Activated T-cell treated with anti-CD3 and anti-CD28 coated beads, Interleukin-2, amount 50 U/mL, for 72 hours (primary cell): ENCODE measurements at places on chromosomes 3 and 15. TPM values are rescaled to one million over a fixed set of nuclear protein-coding genes. Genes with fewer than 3 reads are reported as not detected.

Gene SPSB4
- total RNA-seq, result not detected

Gene CLEC3B
- total RNA-seq, result 0.25 TPM

Gene CD96
- total RNA-seq, result 99.6 TPM

Gene SPINT1
- total RNA-seq, result 19.4 TPM

Gene ZNF860
- total RNA-seq, result not detected

Gene ALDH1L1
- total RNA-seq, result 0.21 TPM

Gene CISH
- total RNA-seq, result 271 TPM

Gene ISG20
- 102 TPM for total RNA-seq

Gene C3orf49
- not detected for total RNA-seq

Gene HLTF
- 28.0 TPM for total RNA-seq

Gene ZNF639
- total RNA-seq, result 36.1 TPM

Gene DNAJA4
- 36.4 TPM for total RNA-seq

Gene HIGD2B
- total RNA-seq, result 0.22 TPM

Gene ADAMTS7
- total RNA-seq, result 1.5 TPM

Gene INKA1
- 1.5 TPM for total RNA-seq

Gene OR5K2
- not detected for total RNA-seq

- peak; percentile 26 for DNase-seq
Measured at GRCh38 chr3:192851821-192852372, 65.8 kb downstream of the MB21D2 start.

- DNase-seq, result no peak
Measured at GRCh38 chr15:52653431-52653964, 25.7 kb downstream of the ATOSA start.

GRCh38 chr15:88031461-88031860, 225.1 kb downstream of the NTRK3 start:
- no peak for DNase-seq

GRCh38 chr3:13474021-13474420, 6.1 kb upstream of the HDAC11 start:
- no peak for DNase-seq

DNA sequence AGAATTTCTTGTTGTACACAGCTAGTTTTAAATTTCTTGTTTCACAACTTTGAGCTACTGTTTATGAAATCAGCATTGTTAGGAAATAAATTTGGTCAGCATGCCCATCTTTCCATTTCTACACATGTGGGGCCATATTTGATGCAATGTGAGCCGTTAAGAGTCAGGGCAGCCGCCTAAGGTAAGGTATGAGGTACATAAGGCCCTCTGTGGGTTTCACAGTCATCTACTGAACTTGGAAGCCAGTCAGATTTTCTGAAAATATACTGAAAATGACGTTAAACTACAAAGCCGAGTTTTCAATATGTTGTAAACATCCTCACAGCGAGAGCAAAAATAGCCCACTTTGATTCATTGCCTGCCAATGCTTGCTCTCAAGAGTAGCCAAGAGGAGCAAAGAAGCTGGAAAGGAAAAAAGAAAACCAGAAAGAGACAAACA, 94.7 kb upstream of the PDZRN3 start:
- no peak for DNase-seq

GRCh38 chr15:49187549-49188245, 17.6 kb downstream of the GALK2 start:
- DNase-seq, result no peak

- DNase-seq, result no peak
Measured at GRCh38 chr15:63243101-63243500, 34.3 kb upstream of the APH1B start.

DNA sequence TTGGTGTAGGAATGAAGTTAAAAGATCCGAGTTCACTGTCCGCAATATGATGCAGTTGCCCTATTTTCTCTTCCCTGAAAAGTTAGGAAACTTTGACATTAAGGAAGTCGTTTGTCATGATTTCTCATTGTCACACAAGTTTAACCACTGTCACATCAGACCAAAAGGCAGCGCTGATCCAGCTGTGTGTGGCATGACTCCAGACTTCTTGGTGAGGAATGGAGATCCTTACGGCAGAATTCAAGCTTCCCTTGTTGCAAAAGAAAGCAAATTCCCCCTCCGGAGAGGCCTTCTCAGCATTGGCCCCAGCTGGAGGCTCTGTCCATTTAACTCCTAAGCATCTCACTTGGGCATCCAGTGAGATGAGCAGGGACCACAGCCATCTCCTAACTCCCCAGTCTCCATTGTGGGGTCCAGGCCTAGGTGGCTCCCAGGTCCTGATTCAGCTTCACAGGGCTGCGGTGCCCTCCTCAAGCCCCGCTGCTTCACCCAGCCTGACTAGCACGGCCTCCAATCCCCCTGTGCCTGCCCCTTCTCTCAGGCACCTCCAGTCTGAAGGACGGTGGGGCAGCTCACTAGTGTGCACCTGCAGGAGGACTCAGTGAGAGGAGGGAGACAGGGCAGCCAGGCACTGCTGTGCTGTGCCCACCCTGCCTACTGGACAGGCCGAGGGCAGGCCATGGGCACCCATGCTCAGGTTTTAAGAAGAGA, 159.5 kb downstream of the CHSY1 start:
- DNase-seq, result no peak

GRCh38 chr3:29764041-29764440, 483.2 kb downstream of the RBMS3 start:
- DNase-seq, result no peak

DNA sequence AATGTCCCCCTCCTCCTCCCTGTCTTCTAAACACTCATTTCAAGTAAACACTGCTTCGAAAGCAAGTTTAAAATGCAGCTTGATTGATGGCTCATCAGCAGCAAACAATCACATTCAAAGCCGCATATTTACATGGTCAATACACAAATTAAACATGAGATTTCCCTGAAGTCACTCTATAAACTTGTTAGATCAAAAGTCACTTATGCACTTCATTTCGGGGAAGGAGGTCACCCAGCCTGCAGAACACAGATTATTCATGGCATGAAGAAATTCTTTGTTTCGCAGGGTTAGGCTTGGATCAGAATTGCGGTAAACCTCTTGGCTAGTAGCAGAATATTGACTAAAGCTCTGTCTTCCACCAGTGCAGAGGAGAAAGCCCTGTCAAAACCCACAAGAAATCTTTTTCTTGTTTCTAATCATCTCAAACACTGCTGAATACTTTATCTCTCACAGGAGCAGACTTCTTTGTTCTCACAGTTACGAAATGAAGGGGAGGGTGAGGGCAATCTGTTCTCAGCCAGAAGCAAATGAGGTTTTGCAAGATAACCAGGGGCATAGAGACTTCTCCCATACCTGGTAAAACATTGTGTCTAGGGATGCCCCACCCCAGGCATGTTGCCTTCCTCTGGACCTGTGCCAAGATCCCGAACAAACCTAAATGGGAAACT, 133.3 kb upstream of the CHL1 start:
- no peak for DNase-seq

GRCh38 chr3:160612386-160613075, 47.2 kb upstream of the KPNA4 start:
- no peak for DNase-seq

- DNase-seq, result no peak
Measured at GRCh38 chr15:95327661-95328060, 1002.8 kb upstream of the NR2F2 start.

DNA sequence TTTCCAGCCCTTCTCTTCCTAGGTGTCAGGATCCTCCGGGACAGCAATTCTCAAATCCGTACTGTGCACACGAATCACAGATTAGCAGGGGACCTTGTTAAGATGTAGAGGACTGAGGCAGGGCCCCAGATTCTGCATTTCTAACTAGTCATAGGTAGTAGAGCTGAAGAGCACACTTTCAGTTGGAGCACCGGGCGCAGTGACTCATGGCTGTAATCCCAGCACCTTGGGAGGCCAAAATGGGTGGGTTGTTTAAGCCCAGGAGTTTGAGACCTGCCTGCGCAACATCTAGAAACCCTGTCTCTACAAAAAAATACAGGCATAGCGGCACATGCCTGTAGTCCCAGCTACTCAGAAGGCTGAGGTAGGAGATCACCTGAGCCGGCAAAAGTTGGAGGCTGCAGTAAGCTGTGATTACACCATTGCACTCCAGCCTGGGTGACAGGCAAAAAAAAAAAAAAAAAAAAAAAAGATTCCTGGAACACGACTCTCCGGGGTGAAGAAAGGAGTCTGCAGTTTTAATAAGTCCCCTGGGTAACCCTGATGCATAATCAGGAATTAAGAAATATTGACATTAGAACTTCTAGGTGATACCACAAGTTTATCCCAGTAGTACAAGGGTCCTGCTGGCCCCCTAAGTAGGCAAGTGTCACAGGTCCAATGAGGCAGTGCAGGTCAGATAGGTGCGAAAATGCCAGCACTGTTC, 21.4 kb upstream of the IGDCC3 start:
- DNase-seq, result no peak

GRCh38 chr3:155418407-155418806, 124.9 kb upstream of the STRIT1 start:
- DNase-seq, result no peak

DNA sequence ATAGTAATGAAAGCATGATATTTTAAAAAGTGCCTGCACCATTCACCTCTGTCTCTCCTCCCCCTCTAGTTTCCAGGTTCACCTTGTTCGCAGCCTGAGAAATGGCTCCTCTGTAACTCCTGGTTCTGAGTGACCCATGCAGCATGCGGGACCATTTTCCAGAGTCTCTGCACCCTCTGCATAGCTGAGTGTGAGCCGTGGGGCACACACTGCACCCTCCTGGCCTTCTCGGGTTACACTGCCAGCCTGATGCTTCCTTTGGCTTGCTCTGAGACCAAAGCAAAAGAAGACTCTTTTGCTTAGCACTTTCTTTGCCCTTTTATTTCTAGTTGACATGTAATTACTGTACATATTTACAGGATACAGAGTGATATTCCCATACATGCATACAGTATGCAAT, 287.3 kb downstream of the GABRG3 start:
- no peak for DNase-seq

GRCh38 chr15:84874981-84875699, 9.3 kb upstream of the SLC28A1 start:
- no peak for DNase-seq

DNA sequence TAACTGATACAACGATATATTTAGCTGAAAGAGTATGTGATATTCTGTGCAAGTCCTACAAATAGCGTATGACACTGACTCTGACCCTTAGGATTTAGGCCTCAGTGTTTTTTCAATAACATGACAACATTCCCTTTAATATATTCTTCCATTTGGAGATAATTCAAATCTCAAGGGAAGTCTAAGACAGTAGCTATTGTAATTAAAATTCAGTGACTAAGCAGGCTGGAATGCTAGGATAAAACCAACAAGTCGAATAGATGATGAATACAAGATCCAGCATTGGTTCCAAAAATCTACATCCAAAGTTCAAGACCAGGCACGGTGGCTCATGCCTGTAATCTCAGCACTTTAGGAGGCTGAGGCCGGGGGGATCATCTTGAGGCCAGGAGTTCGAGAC, 56.2 kb downstream of the QTRT2 start:
- DNase-seq, result no peak

GRCh38 chr15:57160823-57161560, 215.3 kb upstream of the CGNL1 start:
- DNase-seq, result no peak

- no peak for DNase-seq
Measured at GRCh38 chr3:105228696-105229095, 138.0 kb upstream of the ALCAM start.

DNA sequence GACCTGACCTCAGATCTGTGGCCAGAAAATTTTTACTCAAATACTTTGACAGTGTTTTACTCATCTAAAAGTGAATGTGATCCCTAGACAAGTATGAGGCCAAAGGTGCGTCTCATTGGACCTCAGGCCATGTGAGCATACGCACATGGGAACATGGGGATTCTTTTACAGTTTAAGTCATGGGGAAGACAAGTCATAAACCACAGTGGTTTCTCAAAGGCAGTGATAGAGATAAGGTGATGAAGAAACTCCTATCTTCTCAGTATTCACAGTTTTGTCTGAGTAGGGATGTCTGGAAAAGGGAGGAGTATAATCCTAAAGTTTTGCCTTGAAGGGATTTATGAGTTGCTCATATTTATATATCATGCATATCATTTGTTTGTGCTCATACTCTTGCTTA, 173.8 kb downstream of the FNDC3B start:
- peak; percentile 25 for DNase-seq

DNA sequence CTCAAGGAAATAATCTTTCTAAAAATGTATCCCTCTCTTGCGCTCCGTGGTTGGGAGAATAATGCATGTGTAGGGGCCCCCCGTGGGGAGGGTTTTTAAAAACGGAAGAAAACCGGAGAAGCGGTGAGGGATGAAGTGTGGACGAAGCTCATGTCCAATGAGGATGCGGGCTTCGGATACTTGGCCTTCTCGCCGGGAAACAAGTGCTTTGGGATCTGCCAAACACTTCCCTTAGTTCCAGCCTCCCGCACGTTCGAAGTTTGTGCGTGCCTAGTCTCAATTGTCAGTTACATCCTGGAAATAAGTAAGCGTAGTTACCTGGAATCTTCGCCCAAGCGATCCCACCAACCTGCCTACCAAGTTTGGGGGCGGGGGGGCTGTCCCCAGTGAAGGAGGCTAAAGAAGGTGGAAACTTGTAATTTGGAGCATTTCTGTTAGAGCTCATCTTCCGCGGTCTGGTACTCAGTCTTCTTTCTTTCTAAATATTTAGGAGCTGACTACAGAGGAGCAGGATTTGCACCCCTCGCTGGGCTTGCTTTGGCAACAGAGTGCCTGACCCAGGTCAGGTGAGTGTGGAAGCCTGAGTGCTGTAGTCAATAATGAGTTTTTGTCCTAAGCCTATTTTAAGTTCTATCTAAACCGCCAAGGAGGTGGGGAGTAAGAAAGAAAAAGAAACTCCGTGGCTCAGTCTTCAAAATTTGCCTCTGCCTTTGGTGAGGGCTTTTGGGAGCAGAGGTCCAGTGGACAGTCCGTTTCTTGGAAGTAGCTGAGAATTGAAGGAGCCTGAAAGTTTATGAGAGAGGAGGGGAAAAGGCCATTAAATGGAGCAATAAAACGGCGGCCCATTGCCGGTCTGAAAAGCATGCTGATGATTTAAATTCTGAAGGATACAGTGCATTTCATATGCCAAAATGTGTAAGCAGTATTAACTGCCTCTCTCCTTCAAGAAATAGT, 1.1 kb downstream of the ITPR1 start:
- no peak for DNase-seq

- DNase-seq, result no peak
Measured at GRCh38 chr15:32104061-32104995, 74.0 kb downstream of the CHRNA7 start.

- no peak for DNase-seq
Measured at GRCh38 chr15:48800811-48801455, 9.9 kb downstream of the CEP152 start.

- no peak for DNase-seq
Measured at GRCh38 chr3:72594615-72595215, 253.5 kb downstream of the SHQ1 start.
